ENCODE measurements at places on chromosomes 6 and 20.

- no peak for DNase-seq
Observed at GRCh38 chr6:31489086-31489485, 8.9 kb upstream of the MICB start.

GRCh38 chr20:32702706-32703425, 29.1 kb upstream of the C20orf203 start:
- DNase-seq = no peak

DNA sequence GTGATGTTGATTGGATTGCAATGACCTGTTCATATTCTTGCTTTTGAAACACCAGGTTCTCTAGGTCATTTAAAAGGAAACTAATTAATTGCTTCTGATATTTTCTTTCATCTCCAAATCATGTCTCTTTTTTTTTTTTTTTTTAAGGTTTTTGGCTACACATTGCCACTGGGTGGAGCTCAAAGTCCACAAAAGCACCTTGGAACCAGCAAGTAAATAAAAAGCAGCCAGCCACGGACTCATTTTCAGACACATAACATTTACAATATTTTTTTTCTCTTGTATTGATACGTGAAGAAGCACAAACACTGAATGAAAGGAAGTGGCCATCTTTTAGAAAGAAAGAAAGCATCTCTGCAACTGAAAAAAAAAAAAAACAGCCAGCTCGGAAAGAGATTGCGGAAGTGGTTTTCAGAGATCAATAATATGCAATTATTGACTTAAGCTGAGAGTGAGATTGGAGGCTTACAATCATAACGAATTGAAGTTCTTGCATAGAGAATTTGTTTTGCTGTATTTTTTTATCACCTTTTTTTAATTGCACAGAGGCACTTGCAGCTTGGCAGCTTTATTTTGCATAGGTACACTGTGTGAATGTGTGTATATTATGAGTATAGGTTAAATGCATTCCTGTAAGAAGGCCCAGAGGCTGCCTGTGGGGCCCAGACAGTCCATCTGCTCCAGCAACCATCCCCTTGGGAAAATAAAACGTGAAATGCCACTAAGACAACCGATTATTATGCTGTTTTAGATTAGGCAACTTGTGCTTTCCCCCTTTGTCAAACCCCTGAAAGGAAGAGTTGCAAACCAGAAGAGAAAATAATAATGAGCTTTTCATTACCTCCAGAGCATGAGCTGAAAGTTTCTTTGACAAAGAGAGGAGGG, 28.2 kb downstream of the CGA start:
- DNase-seq = peak; percentile 11

- DNase-seq = no peak
Observed at GRCh38 chr6:42136508-42137193, 5.8 kb downstream of the C6orf132 start.

GRCh38 chr6:9942131-9942530, 472.7 kb downstream of the TFAP2A start:
- DNase-seq = no peak

- no peak for DNase-seq
Observed at GRCh38 chr6:3292431-3293197, 33.9 kb downstream of the PSMG4 start.

- no peak for DNase-seq
Observed at GRCh38 chr6:42993445-42993844, 9.1 kb downstream of the PPP2R5D start.

DNA sequence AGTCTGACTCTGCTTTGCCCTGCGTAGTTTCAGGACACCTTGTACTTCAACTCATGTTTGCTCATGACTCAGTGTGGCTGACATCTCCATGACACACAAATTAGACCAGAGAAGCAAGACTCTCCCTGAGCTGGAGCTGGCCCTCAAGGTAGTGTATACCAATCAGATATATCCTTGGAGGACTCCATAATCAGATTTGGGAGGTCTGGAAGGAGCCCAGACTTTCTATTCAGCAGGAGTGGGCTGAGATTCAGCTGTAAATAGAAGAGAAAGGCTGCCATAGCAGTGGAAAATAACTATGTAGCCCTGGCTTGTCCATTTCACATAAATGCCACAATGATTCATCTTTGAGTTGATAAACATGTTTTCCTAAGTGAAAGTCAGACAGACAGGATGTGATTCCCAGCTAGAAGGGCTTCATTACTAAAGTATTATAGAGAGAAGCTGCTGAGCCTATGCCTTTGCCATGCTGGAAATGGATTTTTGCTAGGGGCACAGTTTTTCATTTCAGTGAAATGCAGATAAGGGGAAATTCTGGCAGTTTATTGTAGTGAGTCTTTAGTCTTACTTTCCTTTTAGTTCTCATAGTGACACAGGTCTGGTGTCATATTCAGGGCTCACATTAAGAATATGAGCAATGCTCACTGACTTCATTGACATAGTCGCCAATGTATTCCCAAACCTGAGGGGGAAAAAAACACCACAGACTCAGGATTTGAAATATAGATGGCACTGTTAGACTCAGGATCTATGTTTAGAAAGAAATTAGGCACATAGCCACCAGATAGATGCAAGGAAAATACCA, 95.3 kb downstream of the CLVS2 start:
- no peak for DNase-seq

DNA sequence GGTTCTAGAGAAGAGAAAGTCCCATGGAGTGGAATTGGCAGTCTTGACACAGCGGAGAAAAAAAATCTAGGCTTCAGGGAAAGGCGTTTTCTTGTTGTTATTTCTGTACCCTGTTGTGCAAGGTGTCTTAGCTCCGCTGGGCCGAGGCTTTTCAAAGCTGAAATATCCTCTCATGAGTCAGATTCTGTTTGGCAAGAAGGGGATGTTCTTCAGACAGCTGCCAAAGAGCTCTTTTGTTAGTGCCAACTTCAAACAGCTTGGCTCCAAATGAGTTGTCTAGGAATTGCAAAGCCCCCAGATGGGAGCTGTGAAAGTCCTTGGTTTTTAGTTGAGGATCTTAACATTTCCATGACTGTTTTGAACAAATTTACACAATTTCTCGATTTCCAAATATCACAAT, 45.6 kb downstream of the LRRN4 start:
- peak; percentile 7 for DNase-seq

DNA sequence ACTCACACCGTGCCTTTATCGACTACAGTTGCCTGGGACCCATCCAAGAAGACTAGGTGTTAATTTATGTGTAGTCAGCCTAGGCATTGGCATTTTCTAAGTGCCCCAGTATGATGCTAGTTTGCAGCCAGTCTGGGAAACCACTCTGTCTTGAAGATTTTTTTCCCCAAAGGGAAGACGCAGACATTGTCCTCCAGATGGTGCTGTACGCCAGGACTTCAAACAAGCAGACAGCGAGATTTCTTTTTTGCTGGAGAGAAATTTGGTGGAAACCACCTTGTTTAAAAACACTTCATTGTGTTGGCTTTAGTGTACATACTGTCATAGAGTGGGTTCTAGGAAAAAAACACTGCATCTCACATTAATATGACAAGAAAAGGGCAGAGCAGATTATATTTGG, 30.0 kb downstream of the ALDH5A1 start:
- peak; percentile 8 for DNase-seq

GRCh38 chr6:11278207-11278559, 45.7 kb upstream of the NEDD9 start:
- DNase-seq = no peak

DNA sequence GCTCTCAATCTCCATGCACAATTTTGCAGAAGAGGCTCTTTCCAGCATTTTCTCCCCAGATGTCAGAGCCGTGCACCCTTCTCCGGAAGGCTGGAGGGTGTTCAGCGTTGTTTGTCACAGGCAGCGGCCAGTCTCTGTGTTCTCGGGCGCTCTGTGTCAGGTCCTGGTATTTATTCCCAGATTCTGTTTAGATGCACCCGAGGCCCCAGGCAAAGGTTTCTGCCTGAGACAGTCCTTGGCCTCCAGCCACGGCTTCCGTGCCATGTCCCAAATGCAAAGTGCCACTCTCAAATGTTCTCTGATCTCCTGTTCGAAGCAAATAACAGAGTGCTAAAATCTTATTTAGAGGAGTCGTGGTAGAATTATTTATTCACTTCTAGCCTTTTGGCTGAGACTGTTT, 140.3 kb upstream of the AGPAT4 start:
- DNase-seq = no peak

GRCh38 chr6:3281631-3282475, 23.1 kb downstream of the PSMG4 start:
- DNase-seq = no peak

DNA sequence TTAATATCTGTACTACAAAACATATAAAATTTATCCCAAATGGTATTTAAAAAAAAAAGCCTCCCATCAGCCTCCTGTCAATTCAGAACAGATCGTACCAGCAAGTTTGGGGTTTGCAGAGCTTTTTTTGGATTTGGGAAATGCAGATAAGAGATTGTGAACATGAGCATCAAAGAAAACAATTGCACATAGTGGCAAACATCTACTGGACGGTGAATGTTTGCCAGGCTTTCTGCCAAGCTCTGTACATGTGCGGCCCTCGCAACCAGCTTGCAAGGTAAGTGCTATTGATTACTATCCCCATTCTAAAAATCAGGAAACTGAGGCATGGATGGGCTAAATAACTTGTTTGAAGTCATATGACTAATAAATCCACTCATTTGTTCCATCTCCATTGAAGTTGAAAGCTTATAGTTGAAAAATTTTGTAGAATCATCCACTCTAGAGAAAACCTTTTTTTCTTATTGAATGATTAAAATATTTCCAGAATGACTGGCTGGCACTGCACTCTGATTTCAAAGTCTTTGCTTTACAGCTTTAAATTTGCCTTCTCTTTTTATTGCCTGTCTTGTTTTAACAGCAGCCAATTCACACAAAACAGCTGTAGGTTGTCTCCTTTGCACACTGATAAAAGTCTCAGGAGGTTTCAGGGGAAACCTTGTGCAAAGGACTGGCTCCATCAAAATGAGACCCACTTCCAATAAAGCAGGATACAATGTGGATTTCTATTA, 37.4 kb upstream of the SIRT5 start:
- DNase-seq = no peak
